ENCODE measurements at places on chromosomes 12 and 14.

- DNase-seq = no peak
Measured at GRCh38 chr12:179885-180284, 34.1 kb downstream of the SLC6A12 start.

DNA sequence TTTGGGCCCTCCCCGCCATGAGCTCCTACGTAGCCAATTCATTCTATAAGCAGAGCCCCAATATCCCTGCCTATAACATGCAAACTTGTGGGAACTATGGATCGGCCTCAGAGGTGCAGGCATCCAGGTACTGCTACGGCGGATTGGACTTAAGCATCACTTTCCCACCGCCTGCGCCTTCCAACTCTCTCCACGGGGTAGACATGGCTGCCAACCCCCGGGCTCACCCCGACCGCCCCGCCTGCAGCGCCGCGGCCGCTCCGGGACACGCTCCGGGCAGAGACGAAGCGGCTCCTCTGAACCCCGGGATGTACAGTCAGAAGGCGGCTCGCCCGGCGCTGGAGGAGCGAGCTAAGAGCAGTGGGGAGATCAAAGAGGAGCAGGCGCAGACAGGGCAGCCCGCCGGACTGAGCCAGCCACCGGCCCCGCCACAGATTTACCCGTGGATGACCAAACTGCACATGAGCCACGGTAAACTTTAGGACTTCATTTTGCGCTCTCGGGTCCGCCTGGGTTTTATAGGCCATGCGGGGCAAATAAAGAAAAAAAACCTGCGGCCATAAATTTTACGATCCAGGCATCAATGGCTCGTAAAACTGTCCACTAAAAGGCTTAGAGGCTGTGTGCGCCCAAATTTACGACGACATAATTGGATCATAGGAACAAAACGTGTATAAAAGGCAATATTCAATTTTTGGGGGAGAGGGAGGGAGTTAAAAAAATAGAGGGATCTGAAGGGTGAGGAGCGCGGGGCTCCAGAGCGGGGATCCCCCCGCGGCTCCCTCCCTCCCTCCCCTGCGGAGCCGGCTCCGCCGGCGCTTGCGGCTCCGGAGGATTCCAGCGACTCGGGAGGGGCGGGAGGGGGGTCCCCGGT, 493 bp downstream of the HOXC5 start:
- DNase-seq = peak; percentile 63

- DNase-seq = no peak
Measured at GRCh38 chr14:100079726-100080005, 14.4 kb downstream of the EVL start.

DNA sequence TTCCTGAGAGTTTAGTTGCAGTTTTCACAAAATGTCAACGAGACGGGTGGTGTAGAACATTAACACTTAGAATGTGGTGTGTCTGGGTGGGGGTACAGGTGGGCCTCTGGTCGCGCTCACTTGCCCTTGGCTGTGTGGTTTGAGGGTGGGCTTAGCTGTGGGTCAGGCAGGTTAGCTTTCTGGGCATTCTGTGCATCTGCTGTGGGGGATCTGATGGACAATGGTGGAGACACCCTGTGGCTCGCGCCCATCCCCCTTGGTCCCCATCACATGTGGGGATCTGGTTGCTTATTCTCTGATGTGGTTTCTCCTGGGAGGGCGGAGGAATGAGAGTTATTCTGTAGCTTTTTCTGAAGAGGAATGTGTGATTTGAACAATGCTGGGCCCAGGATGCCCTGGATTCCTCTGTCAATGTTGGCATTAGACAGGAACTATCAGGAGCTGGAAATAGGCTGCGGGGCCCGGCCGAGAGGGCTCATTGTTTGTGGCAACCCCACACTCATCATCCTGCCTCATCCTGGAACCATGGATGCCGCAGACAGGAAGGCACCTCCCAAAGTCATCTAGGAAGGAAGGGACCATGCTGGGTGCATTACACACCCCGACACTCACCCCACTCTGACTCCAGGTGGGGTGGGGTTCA, 101.6 kb downstream of the TSPAN9 start:
- no peak for DNase-seq

DNA sequence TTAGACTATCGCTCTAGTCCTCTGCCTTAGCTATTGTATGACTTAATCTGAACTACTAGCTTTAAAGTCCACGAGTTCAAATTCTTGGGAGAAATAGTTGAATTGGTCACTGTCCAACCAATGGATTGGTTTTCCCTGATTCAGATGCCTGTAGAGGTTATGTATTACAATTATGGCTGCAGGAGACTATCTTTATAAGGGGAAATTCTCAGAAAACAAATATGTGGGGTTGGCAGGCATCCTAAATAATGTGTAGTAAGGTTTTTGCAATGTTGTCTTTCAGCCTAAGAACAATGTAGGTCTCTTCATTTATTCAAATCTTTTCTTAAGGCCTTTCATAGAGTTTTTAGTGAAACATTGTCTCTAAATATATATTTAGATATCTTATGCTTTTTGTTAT, 26.9 kb downstream of the MYRFL start:
- DNase-seq = no peak

- DNase-seq = no peak
Measured at GRCh38 chr14:81452341-81453133, 52.4 kb upstream of the STON2 start.

- no peak for DNase-seq
Measured at GRCh38 chr12:89470741-89471509, 53.7 kb downstream of the GALNT4 start.

DNA sequence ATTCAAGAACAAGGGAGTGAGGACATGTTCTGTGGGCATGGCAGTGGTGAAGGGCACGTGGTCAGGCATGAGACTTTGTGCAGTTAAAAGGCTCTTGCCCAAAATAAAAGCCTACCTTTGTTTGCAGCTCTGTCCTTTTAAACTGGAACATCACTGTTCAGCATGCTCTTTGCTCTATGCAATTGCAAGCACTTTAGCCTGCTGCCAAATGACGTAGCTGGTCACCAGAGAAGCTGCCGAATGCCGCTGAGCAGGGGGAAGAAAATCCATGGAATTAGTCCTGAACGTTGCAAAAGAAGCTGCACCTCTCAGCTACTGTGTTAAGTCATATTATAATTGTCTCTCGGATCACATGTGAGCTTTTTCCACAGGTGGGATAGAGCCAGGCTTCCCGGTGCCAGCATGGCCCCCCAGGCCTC, 176.3 kb upstream of the DIO2 start:
- no peak for DNase-seq

DNA sequence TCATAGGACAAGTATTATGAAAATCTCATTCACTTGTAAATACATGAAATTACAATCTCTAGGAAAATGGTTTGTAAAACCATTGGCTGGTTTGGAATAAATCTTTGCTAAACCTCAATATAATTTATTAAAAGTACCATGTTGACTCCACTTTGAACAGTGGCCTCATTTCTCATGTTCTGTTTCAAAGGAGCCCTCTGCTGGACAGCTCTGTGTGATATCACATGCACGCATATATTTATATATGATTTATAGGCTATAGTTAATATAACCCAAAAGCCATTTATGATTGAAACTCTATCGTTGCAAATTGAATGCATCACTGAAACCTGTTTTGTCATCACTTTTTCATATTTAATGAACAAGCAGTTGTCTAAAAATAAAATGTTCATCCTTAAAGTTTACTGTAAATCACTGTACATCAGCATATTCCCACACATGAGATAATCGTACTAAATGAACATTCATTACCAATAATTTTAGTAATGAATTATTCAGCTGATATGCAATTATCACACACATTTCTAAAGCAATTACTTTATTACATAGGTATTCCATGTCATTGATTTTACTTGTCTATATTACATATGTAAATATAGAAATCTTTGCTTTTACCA, 493.8 kb downstream of the NPAS3 start:
- DNase-seq = peak; percentile 27

GRCh38 chr14:54818201-54819133, 84.2 kb downstream of the GCH1 start:
- peak; percentile 94 for DNase-seq

DNA sequence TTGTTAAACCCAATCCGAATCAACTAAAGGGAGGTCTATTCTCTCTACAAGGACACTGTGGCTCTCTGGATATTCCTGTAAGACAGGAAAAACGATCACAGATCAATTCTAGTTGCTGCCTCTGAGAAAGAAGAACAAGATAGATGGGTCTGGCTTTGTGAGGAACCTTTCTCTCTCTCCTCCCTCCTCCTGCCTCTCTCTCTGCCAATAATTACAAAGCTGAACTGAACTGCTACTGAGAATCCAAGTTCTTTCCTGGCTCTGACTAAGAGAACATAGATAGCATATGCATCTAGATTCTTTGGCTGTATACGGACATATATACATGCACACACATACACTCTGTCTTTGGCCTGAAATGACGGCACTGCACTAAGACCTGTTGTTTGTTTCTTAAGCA, 27.6 kb downstream of the ETV6 start:
- no peak for DNase-seq

DNA sequence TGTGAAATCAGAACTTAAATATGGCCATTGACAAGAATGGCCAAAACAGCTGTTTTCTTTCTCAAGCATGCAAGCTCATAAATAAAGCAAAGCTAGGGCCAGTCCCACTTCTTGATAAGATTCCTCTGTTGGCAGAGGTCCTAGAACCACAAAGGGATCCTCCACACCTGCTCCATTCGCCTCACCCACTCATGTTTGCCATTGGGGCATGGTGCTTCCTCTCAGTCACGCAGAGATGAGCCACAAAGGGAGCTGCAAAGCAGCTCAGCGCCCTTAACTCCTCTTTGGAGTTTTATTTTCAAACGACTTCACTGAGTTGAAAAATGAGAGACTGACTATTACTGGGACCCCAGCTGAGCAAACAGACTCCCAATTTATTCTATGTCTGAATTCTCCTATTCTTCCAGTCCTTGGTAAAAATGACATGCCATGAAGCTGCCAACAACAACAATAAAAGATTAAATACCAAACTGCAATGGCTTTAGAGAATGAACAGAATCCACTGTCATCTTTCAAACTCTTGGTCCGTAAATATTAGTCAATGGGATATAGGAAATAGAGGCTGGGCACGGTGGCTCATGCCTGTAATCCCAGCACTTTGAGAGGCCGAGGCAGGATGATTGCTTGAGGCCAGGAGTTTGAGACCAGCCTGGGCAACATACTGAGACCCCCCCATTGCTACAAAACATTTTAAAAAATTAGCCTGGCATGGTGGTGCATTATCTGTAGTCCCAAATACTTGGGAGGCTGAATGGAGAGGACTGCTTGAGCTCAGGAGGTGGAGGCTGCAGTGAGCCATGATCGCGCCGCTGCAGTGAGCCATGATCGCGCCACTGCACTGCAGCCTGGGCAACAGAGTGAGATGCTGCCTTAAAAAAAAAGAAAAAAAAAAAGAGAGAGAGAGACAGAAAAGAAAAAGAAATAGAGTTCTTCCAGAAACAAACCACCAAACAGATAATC, 16.4 kb downstream of the MANSC1 start:
- DNase-seq = no peak

GRCh38 chr12:104551313-104551931, 94.7 kb downstream of the CHST11 start:
- DNase-seq = no peak

DNA sequence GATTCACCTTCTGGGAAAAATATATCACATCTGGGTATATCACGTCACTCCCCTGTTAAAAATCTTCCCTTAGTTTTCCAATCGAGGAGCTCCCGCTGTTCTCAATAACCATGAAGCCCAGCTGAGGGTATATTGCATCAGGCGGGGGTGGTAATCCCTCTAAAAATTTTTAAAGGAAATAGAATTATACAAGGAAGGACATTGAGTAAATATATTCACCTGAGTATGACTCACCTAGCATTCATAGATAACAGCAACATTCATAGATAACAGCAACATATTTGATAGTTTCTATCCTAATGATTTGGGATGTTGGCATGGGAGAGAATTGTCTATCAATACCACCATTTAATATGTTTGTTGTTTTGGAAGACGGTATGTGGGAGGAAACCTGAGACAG, 473.6 kb downstream of the RMST start:
- DNase-seq = no peak

DNA sequence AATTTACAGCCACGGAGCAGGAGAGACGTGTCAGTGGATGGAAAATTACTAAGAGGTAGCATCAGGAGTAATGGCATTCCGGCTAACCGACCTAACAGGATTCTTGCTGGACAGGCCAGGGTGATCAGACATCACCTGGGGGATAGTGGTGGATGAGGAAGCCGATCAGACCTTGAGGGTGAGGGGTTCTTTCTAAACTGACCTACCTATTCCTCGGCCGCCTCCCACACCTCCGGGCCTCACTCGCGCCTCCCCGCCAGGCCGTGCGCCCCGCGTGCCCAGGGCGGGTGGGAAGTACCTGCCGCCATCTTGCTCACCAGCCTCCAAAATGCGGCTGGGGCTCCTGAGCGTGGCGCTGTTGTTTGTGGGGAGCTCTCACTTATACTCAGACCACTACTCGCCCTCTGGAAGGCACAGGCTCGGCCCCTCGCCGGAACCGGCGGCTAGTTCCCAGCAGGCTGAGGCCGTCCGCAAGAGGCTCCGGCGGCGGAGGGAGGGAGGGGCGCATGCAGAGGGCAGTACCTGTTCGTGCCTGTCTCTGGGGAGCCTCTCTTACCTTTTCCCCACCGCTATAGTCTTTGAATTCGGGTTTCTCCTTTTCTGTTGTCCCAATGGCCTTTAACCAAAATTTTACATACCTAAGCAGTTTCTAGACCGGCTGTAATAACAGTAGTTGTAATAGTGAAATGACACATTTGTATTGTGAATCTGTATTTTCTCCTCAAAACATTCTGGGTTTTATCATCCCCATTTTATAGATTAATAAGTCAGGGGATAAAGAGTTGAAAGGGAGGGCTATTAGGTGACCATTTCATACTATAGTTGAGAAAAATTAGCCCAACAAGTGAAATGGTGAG, at the start of gene TMPRSS12:
Gene TMPRSS12, plus strand, starts transcription at position 290 of the 857 bp plus-strand sequence. Its CDS starts 39 bp downstream, at position 329.
- DNase-seq = no peak

GRCh38 chr12:23721268-23721667, 228.2 kb downstream of the SOX5 start:
- no peak for DNase-seq

GRCh38 chr12:115975411-115975810, 302.1 kb downstream of the MED13L start:
- DNase-seq = no peak

- no peak for DNase-seq
Measured at GRCh38 chr14:26939755-26940154, 341.9 kb upstream of the NOVA1 start.

GRCh38 chr14:88521818-88522217, 33.0 kb downstream of the PTPN21 start:
- no peak for DNase-seq

GRCh38 chr12:52494100-52494499, 1.0 kb upstream of the KRT6A start:
- DNase-seq = no peak

DNA sequence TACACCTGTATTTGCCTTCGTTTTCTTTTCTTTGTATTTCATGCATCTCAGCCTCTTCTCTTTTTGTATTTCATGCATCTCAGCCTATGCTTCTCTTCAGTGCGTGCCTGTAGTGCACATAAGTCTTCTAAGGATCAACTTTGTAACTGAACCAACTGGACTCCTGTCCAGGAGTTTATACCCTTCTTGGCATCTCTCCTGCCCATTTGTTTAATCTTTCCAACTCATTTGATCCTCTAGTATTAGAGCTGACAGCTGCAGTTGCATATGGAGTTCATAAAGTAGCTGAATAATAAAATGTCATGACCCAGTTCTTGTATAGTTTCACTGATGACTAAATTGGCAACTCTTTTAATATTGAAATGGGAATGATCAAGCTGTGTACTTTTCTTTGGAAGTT, 89.7 kb downstream of the FGD4 start:
- DNase-seq = no peak

Measured in SK-N-DZ (cell line).